ENCODE measurements at places on chromosomes 7 and 10.
A peak's percentile ranks its signal among the peaks of the same experiment; 100 is the strongest.

DNA sequence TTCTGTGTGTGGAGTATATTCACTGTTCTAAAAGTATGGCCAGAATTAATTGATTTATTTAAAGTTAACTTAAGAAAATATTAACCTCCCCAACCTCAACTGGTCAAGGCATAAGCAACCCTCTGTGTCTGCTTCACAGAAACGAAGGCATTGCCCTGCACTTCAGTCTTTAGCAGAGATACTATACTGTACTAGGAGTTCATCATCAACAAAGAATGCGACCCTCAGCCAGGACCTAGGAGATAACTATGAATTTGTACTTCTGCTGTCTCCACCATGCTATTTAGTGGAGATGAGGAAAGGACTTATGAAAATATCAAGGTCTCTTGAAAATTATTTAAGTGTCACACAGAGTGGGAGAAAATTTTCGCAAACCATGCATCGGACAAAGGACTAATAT, 35.7 kb upstream of the SEMA3D start:
- DNase-seq, result no peak

- no peak for DNase-seq
Observed at GRCh38 chr10:133391249-133391635, 2.7 kb upstream of the MTG1 start.

DNA sequence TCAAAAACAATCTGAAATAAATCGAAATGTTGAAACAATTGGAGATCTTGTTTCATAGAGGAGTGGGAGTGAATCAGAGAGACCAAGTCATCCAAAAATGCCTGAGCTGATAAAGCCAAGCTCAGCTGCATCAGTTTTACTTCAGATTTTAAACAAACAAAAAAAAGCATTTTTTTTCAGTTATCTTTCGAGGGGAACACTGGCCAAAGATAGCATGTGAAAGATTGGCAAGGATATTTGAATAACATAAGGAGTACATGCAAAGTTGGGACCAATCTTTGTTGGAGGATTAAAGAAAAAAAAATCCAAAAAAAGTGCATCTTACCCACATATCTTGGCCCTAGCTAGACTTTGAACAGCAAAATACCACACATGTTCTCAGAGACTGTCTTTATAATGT, 47.2 kb downstream of the RHOBTB1 start:
- no peak for DNase-seq

DNA sequence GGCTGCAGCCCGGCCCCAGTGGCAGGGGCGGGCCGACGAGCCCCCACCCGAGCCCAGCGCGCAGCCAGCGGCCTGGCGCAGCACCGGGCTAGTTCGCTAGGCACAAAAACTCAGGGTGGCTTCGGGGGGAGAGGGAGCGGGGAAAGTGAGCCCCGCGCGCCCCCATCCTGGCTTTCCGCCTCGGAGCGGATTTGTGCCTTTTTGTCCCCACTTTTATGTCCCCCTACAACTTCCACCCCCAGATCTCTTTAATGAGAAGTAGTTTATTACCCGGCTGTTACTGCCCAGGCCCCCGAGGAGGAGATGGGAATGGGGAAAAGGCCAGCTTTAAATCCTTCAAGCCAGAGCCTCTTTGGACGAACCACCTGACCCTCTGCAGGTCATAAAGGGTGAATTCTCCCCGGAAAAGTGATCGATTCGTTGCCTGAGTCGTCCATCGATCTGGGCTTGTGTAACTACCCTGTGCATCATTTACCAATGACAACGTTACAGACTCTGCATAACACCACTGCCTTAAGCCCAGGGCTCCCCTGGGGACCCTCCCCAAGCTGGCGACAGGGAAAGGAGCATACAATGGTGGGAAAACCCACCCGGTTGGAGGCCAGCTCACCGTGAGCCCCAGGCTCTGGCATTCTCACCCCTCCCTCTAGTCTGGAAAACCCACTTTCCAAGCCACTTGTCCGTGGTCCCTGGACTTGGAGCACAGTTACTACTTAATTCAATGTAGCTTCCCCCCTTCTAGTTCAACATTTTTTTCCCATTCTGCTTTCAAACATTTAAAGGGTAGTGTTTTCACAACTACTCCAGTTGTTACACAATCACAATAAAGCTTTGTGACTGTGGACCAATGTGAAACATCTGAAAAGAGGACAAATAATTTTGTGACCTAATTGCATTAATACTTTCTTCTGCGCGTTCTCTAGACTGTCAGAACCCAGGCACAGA, 748 bp upstream of the SH3PXD2A start:
- DNase-seq, result no peak

- DNase-seq, result no peak
Observed at GRCh38 chr10:9311702-9312499, 1257.4 kb downstream of the GATA3 start.

GRCh38 chr10:580778-581177, 108.7 kb downstream of the DIP2C start:
- no peak for DNase-seq

DNA sequence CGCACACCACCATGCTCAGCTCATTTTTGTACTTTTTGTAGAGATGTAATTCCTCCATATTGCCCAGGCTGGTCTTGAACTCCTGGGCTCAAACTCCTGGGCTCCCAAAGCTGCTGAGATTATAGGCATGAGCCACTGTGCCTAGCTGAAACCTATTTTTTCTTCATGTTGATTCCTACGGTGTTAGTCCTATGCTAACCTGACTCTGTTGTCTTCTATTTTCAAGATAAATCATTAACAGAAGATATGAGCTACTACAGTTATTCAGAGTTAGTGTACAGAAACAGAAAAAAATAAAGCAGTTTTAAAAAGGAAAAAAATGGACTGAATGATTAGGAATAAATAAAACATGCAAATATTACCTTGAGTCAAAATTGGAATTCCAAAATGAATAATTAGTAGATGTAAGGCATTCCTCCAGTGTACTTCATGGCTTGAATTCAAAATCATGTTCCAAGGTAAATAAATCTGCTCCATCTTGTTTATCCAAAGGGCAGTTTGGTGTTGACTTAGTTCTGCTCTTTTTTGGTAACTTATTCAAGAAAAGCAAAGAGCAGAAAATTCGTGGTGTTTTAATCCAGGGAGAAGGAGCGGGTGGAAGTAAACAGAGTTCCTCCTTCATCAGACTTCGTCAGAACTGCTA, 185.8 kb downstream of the CACNB2 start:
- DNase-seq, result no peak

GRCh38 chr7:21702303-21702702, 159.5 kb downstream of the DNAH11 start:
- DNase-seq, result no peak

DNA sequence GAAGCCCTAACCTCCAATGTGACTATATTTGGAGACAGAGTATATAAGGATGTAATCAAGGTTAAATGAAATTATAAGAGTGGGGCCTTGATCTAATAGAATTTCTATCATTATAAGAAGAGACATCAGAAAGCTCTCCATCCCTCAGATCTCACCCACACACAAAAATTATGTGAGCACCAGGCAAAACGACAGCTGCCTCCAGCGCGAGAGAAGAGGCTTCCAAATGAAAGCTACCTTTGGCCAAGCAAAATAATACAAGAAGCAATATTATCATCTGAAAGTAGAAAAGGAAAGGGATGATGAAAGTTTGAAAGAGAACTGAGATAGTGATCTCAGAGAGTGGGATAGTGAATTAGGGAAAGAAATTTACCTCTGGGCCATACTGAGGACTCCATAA, 1192.5 kb downstream of the NXPH1 start:
- no peak for DNase-seq

DNA sequence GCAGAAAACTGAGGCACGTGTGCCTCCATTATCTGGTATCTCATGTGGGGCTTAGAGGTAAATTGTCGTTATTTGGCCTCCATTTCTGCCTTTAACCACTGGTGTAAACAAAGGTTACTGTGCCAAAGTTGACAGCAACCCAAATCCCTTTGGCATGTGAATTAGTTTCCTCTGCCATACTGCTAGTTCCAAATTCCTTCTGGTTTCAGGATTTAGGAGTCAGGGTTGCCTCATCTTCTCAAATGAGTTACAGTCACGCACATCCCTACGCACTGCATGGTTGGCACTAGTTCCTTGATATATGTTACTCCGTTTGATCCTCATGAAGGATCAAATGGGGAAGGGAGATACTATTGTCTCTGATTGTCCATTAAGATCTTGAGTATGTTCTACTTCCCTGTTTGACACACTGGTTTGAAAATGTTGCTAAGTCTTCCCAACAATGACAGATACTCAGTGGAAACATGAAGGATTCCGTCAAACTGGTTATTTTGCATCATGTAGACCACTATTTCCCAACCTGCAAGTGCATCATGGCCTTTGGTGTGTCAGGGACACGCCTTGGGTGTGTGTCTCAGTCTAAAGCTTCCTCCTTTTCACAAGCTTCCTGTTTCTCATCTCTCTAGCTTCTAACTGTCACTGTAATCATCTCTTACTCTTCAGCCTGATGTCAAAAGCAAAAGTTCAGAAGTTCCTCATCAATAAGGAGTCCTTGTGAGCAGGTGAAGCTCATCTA, at the start of gene LIPN:
LIPN (plus strand) TSS at position 655 of the 736 bp plus-strand sequence. CDS start 1,386 bp downstream, outside the sequence.
- DNase-seq, result no peak

DNA sequence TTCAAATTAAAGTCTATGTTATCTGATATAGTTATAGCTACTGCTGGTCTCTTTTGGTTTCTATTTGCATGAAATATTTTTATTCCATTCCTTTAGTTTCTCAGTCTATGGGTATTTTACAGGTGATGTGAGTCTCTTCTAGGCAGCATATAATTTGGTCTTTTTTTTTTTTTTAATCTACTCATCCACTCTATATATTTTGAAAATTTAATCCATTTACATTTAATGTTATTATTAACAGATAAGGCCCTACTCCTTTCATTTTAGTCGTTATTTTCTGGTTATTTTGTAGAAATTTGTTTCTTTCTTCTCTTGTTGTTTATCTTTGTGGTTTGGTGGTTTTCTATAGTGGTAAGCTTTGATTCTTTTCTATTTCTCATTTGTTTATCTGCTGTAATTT, 58.8 kb downstream of the MALRD1 start:
- DNase-seq, result no peak

- no peak for DNase-seq
Observed at GRCh38 chr7:142459551-142459963, 201.7 kb upstream of the PRSS58 start.

DNA sequence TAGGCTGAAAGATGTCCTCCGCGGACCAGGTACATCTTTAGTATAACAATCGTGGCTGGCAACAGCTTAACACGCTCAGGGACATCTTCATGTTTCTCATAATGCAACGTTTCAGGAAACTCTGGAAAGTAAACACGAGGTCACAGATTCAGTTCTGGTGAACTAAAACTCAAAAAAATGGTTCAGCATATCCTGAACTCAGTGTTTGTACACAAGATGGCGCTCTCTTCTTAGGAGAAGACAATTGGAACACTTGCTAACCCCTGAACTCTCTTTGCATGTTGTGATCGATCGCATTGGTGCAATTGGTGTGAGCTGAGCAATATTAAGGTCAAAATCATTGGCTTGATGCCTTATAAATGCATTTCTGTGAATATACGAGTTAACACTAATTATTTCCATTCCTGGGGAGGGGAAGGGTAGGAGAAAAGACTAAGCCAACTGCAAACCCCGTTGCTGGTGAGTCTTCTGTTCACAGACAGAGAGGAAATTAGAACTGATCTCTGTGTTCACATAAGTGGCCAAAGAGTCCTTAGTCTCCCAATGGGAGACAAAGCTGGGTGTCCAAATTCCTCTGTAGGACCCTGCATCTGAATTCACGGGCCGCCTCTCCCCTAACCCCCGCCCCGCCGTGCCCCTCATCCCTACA, 52.6 kb upstream of the FAM180A start:
- DNase-seq, result no peak

DNA sequence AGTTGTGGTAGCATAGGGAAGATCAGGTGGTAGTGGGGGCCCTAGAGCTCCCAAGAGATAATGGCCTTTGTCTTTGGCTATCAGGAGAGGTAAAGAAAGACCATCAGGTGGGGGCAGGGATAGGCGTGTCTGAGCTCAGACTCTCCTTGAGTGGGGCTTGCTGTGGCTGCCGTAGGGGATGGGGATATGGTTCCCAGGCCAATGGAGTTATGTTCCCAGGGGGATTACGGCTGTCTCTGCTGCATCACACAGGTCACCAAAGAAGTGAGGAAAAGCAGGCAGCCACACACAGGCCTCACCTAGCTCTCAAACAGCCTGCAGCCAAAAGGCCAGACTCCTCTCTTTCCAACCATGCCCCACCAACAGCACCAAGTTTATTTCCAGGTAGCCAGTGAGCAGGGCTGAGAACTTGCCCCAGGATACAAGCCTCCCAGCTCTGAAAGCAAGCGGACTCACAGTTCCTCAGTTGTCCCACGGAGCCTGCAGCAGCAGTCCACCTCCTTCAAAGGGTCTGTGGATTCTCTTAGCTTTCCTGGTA, 37.6 kb upstream of the C1QL3 start:
- no peak for DNase-seq

GRCh38 chr10:14758994-14759664, 15.6 kb downstream of the FAM107B start:
- peak; percentile 6 for DNase-seq

DNA sequence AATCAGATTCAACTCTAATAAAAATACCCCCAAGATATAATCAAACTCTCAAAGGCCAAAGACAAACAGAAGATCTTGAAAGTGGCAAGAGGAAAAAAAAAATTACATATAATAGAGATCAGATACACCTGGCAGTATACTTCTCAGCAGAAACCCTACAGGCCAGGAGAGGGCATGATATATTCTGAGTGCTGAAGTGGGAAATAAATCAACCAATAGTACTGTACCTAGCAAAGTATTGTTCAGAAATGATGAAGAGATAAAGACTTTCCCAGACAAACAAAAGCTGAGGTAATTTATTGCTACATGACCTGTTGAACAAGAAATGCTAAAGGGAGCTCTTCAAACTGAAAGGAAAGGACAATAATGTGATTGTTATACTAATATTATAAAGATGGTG, 291.9 kb downstream of the SH2D4B start:
- no peak for DNase-seq

- no peak for DNase-seq
Observed at GRCh38 chr7:157625973-157626742, 289.4 kb downstream of the DNAJB6 start.

DNA sequence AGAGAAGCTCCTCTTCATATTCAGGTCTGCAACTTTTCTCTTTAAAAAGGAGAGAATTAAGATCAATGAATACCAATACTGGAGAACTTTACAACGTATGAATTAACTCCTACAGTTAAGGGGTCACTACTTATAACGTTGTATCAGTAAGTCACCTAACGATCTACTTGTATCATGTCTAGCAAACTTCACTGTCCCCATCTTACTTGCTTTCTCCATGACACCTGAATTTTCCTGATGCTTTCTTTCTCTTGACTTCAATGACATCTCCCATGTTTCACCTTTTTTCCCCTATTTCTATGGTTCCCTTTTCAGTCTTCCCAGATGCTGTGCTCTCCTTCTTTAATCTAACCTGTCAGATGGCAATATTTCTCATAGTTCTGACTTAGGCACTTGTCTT, 19.6 kb downstream of the NAMPT start:
- DNase-seq, result no peak

GRCh38 chr7:142345811-142346210, 88.0 kb upstream of the PRSS58 start:
- no peak for DNase-seq

DNA sequence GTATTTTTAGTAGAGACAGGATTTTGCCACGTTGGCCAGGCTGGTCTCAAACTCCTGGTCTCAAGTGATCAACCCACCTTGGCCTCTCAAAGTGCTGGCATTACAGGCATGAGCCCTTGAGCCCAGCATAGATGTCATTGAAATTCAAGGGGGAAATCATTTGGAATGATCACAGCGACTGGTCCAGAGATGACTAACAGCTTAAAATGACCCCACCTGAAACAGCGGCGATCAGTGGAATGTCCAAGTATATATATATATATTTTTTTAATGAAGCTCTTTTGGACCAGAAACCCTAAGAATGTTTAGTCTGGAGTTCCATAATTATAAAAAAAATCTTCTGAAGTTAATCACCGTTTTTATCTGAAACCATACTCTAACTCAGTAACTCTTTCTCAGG, 12.5 kb upstream of the AKR1E2 start:
- no peak for DNase-seq

Measured in activated CD4-positive, alpha-beta T cell treated with anti-CD3 and anti-CD28 coated beads, Interleukin-2, amount 50 U/mL, for 48 hours (primary cell).